Fibroblast of lung (primary cell): ENCODE measurements at places on chromosomes 7 and 10. TPM values are rescaled to one million over a fixed set of nuclear protein-coding genes. Genes with fewer than 3 reads are reported as not detected.

DNA sequence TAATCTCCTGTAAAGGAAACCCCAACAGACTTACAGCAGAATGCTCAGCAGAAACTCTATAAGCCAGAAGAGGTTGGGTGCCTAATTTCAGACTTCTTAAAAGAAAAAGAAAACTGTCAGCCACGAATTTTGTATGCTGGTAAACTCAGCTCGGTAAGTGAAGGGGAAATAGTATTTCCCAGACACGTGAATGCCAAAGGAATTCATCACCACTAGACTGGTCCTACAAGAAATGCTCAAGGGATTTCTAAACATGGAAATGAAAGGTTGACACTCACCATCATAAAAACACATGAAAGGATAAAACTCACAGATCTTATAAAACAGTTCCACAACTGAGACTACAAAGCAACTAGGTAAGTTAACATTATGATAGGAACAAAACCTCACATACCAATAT lies 68.6 kb downstream of the GLCCI1 start:
- no peak for DNase-seq

GRCh38 chr10:129853562-129853903 lies 110.5 kb downstream of the EBF3 start:
- DNase-seq: no peak

DNA sequence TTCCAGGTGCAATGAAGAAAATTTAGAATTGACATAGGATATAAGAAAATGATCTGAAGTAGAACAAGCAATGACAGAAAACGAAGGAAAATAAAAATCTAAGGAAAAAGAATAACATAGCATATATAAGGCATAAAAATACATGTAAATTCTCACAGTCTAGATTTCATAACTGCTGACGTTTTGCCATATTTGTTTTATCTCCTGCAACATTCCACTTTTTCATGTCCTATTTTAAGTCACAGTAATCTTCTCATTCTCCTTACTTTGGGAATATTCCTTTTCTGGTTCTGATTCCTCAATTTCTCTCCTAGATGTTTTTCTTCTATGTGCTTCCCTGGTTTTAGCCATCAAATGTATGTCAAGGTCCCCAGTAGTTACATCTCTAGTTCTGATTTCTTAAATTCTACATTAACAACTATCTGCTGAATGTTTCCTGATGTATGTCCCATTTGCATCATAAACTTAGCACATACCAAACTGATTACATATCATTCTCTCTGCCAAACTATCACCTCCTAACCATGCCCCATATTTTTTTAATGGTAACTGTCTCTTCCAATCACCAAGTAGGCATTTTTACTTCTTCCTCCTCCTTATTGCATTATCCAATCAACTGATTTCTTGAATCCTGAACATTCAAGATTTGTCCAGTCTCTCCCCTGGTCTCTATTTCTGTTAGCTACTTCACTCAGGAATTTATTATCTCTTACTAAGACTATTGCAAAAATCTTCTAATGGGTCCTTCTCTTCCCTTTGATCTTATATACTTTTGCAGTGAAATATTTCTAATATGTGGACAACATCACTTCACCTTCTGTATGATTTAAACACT lies 171.3 kb downstream of the DNAJC1 start:
- peak; percentile 61 for DNase-seq

Gene SLC18A3
- total RNA-seq: not detected in 2 replicates

Gene SLC16A12
- total RNA-seq: under 0.01 TPM in 2 replicates

Gene RBM28
- total RNA-seq: 9.5 and 11.2 TPM in 2 replicates

Gene TAS2R41
- total RNA-seq: not detected in 2 replicates
